ENCODE measurements at places on chromosomes 6 and 20. TPM values are rescaled to one million over a fixed set of nuclear protein-coding genes. Genes with fewer than 3 reads are reported as not detected.

The PRSS35 gene
- total RNA-seq = 0.83 TPM

The SMPDL3A gene
- 2.6 TPM for total RNA-seq

The FAM209B gene
- total RNA-seq = not detected

The KIF6 gene
- total RNA-seq = not detected

The DEFB124 gene
- not detected for total RNA-seq

The MMP24OS gene
- total RNA-seq = 63.4 TPM

The GHRH gene
- total RNA-seq = not detected

The IP6K3 gene
- 16.6 TPM for total RNA-seq

The NRN1 gene
- total RNA-seq = 10.4 TPM

The COL12A1 gene
- 40.3 TPM for total RNA-seq

The DLL1 gene
- 6.4 TPM for total RNA-seq

The GATA5 gene
- 1.0 TPM for total RNA-seq

The BPIFB6 gene
- not detected for total RNA-seq

The CD2AP gene
- 11.7 TPM for total RNA-seq
